ENCODE measurements at places on chromosomes 2 and 18.

DNA sequence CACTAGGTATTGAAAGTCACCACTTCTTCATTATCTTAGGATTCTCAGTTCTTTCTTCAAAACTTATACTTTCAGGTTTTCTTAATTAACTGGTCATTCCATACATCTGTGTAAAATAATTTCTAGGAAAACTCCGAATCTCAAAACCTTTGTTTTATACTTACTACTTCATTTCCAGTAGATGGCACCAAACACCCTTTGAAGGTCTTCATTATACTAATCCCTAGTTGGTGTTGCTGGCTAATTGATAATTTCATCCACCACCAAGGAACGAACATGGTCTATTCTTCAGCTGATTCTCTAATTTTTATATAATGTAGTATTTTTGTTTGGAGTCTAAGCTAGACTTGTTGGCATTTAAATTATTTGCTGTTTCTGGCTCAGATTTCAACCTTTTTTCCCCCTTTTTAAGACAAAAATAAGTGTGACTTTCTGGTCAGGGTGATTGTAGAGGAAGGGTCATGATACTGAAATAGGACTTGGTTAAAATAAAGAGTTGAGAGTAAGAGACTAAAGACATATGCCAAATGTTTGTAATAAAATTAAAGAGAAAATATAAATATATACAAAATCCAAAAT is 2.8 kb upstream of the MXD1 start:
- DNase-seq = peak; percentile 16

GRCh38 chr18:48035556-48035860 is 105.0 kb upstream of the SMAD2 start:
- DNase-seq = no peak

DNA sequence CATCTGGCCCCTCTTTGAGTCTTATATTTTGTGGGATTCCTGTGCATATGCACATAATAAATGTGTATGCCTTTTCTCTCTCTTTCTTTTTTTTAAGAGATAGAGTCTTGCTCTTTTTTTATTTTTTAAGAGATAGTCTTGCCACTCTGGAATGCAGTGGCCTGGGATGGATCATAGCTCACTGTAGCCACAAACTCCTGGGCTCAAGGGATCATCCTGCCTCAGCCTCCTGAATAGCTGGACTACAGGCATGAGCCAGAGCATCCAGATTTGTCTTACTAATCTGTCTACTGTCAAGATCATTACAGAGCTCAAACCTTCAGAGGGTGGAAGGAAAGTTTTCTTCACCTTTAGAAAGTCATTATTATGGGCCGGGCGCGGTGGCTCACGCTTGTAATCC is 342.2 kb upstream of the LRRTM4 start:
- no peak for DNase-seq

- no peak for DNase-seq
These were observed 1095.6 kb upstream of the NRXN1 start for GRCh38 chr2:52127527-52127926.
